ENCODE measurements at places on chromosomes 6 and 20.

- DNase-seq, result no peak
Observed at GRCh38 chr6:116847227-116847626, 18.3 kb upstream of the GPRC6A start.

DNA sequence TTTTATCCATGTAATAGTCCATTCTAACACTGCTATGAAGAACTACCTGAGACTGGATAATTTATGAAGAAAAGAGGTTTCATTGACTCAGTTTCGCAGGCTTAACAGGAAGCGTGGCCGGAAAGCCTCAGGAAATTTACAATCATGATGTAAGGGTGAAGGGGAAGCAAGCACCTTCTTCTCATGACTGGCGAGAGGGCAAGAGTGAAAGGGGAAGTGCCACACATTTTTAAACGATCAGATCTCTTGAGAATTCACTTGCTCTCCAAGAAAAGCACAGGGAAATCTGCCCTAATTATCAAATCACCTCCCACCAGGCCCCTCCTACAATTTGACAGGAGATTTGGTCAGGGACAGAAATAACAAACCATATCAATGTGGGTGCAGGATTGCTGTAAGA is 859.7 kb downstream of the EPHA7 start:
- DNase-seq, result no peak

- no peak for DNase-seq
Observed at GRCh38 chr20:59809630-59810448, 123.6 kb downstream of the SYCP2 start.

GRCh38 chr20:43361526-43361925 is 96.2 kb upstream of the SRSF6 start:
- no peak for DNase-seq

- DNase-seq, result no peak
Observed at GRCh38 chr6:139904158-139904533, 529.7 kb upstream of the CITED2 start.

DNA sequence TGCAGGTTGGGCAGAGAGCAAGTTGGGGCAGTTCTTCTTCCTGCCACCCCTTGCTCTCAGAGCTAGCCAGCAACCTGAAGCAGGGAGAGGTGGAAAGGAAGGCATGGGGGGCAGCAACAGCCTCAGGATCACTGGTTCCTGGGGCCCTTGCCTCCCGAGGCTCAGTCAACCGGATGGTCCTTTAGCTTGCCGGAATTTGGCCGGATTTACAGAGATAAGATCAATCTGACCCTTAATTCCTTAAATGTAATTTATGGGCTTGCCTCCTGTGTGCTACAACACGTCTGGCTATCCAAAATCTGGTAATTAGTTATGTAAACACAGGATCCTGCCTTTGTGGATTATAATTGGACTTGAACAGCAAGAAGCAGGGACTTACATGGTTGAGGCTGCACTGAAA is 19.5 kb upstream of the TCP11 start:
- no peak for DNase-seq

DNA sequence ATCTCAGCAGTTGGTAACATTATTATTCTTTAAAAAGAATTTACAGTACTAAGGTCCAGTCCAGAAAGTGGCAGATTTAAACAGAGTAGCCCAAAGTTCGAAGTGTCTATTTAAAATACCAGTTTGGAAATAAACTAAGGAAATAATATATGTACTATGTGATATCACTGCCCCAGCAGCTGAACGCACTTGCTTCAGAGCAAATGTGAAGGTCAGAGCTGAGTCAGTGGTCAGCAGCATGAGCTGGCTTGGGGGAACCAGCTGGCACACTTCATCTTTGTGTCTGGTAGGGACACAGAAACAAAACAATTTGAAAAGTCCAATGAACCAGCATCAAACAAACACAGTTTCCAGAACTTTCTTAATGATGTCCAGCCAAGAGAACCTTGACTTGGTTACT is 15.4 kb downstream of the TMEM14B start:
- no peak for DNase-seq

DNA sequence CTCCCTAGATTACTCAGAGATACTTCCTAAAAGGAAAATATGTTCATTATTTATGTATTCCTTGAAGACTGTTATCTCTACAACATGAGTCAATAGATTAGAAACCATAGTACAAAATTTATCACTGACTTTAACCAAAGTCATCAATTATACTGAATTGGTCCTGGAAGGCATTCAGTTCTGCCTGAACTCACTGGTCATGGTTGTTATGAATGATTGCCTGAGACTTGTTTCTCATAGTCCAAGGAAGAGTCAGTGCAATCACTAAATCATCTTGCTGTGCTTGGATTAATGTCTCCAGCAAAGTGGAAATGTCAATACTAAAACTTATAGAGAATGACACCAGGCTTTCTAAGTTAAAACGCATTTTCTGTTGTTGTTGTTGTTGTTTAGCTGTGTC is 878.6 kb upstream of the MANEA start:
- no peak for DNase-seq

GRCh38 chr6:170122651-170123050 is 168.2 kb downstream of the DLL1 start:
- DNase-seq, result no peak

DNA sequence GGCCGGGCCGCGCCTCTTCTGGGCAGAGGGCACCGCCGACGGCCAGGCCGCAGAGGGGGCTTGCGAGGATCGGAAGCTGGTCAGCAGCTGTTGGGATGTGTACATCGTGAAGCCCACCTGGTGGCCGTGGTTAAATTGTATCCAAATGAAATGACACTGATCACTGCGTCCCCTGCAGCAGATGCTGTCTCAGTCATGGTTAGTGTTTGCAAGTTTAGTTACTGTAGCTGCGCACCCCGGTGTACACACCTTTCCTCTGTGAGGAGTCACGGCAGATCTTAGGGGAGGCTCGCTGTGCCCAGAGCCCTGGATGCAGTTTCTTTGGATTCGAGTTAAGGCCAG is 653 bp downstream of the NAA20 start:
- DNase-seq, result no peak

GRCh38 chr6:12356983-12357972 is 67.1 kb downstream of the EDN1 start:
- DNase-seq, result no peak

GRCh38 chr6:132021552-132022375 is 70.6 kb upstream of the CCN2 start:
- no peak for DNase-seq

- no peak for DNase-seq
Observed at GRCh38 chr6:31058128-31058894, 48.0 kb downstream of the MUC22 start.

GRCh38 chr20:58424218-58424969 is 35.4 kb downstream of the VAPB start:
- no peak for DNase-seq

DNA sequence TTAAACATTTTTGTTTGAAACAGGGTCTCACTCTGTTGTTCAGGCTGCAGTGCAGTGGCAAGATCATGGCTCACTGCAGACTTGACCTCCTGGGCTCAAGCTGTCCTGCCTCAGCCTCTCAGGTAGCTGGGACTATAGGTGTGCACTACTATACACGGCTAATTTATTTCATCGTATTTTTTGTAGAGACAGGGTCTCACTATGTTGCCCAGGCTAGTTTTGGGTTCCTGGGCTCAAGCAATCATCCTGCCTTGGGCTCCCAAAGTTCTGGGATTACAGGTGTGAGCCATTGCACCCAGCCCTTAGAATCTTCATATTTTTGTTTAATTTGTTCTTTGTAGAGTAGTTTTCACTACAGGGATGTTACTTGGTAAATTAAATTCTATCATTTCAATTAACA is 67.1 kb downstream of the SGK1 start:
- no peak for DNase-seq

DNA sequence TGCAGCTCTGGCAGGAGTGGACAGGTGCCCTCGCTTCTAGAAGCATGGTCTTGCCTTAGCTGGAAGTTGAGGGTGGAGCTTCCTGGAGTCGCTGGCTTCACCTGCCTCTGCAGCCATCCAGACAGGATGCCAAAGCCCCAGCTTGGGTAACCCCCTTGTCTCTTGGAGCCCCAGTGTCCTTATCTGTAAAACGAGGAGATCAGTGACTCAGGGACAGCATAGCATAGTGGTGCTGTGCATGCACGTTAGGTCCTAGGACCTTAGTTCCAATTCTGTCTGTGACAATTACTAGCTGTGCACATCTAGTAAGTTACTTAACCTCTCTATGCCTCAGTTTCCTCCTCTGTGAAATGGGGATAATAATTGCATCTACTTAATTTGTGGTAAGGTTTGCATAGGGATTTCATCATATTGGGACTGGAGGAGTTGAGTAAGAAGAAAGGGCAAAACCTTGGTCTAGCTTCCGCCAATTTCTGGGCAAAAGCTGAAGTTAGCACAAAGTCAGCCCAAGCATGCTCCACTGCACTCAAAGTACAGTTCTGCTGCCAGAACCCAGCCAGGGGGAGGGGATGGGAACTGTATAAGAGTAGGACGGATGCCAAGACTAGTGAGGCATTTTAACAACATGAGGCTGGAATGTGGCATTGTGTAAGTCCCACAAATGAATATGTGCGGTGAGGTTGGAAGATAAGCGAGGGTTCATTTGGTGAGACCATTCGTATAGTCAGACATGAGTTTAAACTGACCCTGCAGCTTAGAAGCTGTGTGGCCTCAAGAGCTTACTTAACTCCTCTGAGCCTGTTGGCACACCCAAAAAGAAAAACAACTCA is 24.5 kb downstream of the TOX2 start:
- DNase-seq, result no peak

GRCh38 chr6:46269447-46270229 is 98.9 kb upstream of the ENPP5 start:
- no peak for DNase-seq

- DNase-seq, result no peak
Observed at GRCh38 chr6:42295181-42295580, 77.5 kb upstream of the MRPS10 start.

DNA sequence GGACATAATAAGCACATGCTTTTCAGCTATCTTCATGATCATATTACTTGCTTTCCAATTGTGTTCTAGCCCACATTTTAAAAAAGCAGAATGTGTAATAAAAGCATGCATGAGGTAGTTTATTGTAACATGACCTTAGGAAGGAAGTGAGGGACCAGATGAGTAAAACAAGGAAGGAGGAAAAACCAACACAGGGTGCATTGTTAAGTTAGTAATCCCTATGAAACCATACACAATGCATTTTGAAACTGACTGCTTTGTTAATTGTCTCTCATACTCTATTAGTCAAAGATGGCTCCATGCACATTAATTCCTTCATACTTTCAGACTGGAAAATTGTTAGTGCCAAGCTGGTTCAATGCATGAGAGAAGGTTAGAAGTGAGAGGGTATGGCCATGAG is 37.7 kb upstream of the CENPW start:
- DNase-seq, result no peak

GRCh38 chr6:118859517-118860064 is 34.4 kb upstream of the ASF1A start:
- no peak for DNase-seq

- no peak for DNase-seq
Observed at GRCh38 chr20:32583581-32584070, 1.5 kb downstream of the NOL4L start.

GRCh38 chr6:7730784-7731227 is 4.9 kb downstream of the BMP6 start:
- DNase-seq, result no peak

DNA sequence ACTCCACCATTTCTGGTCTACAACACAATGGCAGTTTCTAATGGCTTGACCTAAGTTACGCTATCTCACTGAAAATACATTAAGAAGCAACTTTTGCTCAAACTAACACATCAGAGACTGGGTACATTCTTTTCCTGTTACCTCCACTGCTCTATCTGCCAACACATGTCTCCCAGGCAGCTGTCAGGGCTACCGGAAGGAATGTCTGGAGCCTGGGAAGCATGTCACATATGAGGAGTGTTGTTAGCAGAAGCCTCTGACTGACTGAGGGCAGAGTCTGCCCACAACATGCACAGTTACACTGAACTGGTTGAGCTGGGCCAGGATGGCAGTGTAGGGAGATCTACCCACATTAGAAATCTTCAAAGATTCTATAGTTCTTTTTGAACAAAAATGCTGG is 264.5 kb downstream of the KIF16B start:
- no peak for DNase-seq

- no peak for DNase-seq
Observed at GRCh38 chr6:89509777-89510281, 76.9 kb downstream of the ANKRD6 start.

- DNase-seq, result no peak
Observed at GRCh38 chr20:58665606-58666005, 14.5 kb downstream of the STX16 start.

DNA sequence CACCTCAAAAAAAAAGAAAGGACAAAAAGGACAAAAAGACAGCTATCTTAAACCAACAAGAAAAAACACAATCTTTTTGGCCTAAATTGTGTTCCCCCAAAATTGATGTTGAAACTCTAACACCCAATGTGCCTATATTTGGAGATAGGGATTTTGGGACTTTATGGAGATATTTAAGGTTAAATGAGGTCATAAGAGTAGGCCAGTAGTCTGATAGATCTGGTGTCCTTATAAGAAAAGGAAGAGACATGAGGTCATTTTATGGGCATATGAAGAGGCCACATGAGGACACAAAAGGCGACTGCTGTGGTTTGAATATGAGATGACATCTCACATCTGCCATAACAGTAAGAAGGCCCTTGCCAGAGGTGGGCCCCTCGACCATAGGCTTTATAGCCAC is 49.5 kb downstream of the TRIM38 start:
- no peak for DNase-seq

GRCh38 chr6:109239160-109239559 is 143.1 kb downstream of the CD164 start:
- no peak for DNase-seq

GRCh38 chr6:75217193-75217592 is 11.3 kb upstream of the COL12A1 start:
- no peak for DNase-seq

GRCh38 chr20:33411242-33411641 is 9.9 kb upstream of the CDK5RAP1 start:
- no peak for DNase-seq

DNA sequence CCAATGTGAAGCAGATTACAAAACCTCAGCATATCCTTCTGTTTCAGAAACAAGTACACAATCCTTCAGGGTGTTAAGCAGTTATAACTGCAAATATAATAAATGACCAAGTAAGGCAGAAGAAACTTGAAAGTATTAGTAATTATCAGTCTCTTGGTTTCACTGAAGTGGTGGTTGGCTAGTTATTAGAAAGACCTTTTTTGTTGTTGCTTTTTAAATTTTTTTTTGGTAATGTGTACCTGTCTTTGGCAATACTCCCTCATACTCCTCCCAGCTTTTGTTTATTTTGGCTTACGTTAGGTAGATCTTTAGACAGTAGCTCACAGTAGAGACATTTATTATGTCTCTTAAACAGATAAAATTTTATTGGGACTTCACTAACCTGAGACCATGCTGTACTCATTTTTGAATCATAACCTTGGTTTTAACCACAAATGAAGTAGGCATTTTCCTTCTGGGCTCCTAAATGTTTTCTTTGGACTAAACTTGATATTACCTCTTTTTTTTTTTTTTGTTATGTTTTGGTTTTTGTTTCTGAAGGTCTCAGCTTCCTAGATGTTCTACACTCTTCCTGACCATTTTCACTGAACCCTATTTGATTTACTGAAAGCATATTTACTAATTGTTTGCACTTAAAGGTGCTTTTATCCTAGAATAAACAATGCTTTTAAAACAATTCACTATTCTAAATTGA is 6.4 kb downstream of the CD2AP start:
- no peak for DNase-seq

All from T-cell (primary cell).